ENCODE measurements at places on chromosomes 11 and 22.

GRCh38 chr22:41917903-41918791, 3.3 kb upstream of the SHISA8 start:
- DNase-seq, result peak; percentile 69

GRCh38 chr11:104361975-104362374, 198.0 kb upstream of the PDGFD start:
- DNase-seq, result no peak

- no peak for DNase-seq
These were observed 569.3 kb downstream of the MIAT start for GRCh38 chr22:27226666-27227065.

DNA sequence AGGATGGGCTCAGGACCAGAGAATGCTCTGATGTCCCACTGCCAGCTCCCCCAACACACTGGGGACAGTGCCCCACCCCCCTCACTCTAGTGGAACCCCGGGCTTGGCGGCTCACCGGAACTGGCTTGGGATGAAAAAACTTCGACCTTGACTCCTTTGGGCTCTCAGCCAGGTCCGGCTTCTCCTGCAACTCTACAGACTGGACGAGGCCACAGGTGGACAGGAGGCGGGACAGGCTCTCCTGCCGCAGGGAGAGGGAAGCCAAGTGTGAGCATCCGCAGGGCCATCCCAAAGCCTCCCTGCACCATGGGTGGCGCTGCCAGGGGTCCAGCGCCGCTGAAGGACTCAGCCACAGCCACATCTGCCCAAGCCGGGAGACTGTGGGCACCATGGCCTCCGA, 3.7 kb downstream of the RRP7A start:
- no peak for DNase-seq

- no peak for DNase-seq
These were observed 11.6 kb downstream of the LMNTD2 start for GRCh38 chr11:548700-549603.

DNA sequence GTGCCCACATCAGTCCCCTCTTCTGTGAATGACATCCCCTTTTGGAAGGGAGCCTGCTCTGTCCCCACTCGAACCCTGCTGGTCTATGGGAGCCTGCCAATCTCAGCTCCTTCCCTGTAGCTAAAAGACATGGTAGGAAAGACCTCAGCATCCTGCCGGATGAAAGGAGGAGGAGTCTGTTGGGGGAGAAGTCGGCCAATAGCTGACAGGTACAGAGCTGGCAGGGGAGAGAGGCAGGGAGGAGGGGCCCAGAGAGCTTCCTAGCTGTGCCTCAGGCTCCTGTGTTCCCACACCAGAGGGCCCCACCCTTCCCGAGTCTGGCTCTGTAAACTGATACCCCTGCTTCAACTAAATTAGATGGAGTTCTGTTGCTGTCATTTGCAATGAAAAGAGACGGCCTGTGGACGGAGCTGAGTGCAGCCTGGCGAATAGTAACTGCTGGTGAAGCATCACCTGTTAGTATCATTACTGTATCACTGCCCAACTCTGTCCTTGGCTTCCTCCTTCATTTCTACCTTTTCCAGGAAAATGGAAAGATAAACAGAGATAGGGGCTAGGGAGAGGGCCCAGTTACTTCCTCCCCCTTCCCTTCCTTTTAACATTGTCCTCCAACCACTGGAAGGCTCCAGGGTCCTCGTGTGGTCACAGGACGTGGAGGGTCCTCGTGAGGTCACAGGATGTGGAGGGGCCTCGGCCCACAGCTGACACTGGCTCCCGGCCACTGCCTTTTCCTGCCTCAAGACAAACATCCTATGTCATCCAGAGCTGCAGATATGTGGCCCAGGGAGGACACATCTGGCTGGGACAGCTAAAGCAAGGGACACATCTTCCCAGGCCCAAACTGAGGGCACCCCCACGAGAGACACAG, 15.1 kb downstream of the FXYD6 start:
- no peak for DNase-seq

GRCh38 chr11:18394928-18395734, 768 bp downstream of the LDHA start:
- DNase-seq, result peak; percentile 6

DNA sequence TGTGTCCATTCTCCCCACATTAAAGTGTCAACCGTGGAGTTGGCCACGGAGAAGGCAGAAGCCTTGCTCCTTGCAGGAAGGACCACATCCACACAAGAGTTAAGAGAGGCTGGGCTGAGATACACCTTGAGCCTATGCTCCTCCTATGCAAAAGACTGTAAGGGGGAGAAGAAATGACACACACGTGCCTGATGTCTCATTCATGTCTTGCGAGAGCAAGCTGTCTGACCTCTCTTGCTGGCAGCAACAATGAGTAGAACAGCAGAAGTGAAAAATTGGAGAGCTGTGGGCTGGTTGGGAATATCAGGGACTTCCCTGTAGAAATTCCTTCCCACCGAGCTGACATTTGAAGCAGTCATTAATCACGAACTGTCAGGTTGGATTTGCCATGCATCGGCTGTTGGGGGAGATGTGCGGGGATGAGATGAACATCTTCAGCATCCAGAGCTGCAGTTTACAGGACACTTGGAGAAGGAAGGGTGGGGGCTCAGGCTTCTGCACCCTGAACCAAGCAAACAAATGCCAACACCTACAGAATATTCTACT, 139.3 kb downstream of the MYO18B start:
- DNase-seq, result no peak

DNA sequence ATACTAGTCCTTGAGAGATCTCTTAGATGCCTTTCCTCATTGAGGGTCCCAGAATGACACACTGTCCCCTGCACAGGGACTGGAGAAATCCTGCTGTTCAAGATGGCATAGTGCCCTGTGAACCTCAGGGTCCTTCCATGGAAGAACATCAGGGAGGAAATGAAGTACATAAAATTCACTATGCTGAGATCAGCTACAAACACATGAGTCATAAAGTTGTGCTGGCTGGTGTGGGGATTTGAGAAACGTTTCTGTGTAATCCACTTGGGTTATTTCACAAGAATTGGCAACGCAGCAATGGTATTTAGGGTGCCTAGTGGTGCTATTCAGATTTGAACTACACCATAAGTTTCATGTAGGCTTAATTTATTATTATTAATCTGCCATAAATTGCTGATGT, 174.4 kb downstream of the MAML2 start:
- no peak for DNase-seq

GRCh38 chr11:120169981-120170698, 32.2 kb upstream of the TRIM29 start:
- no peak for DNase-seq

DNA sequence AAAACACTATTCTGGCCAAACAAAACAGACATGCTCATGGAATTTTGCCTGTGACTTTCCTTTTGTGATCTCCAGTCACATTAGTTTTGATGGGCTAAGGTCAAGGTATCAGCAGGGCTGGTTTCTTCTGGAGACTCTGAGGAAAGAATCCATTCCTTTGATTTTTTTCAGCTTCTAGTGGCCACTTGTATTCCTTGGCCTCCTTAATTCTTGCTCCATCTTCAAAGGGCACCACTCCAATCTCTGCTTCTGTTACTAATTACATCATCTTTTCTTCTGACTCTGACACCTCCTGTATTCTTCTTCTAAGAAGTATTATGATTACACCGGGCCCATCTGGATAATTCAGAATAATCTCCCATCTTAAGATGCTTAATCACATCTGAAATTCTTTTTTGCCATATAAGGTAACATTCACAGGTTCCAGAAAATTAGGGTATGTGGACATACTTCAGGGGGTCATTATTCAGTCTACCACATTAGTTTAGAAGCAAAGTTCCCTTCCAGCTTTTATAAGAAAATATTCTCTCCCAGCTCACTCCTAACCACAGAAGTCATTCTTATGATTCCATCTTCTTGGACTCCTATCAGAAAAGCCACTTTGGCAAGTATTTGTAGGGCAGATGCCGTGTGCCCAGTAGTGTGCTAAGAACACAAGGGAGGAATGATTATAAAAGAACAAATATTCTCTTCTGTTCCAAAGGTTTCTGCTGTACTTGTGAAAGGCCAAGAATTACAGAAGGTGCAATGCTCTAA, 56.4 kb upstream of the FSHB start:
- no peak for DNase-seq

DNA sequence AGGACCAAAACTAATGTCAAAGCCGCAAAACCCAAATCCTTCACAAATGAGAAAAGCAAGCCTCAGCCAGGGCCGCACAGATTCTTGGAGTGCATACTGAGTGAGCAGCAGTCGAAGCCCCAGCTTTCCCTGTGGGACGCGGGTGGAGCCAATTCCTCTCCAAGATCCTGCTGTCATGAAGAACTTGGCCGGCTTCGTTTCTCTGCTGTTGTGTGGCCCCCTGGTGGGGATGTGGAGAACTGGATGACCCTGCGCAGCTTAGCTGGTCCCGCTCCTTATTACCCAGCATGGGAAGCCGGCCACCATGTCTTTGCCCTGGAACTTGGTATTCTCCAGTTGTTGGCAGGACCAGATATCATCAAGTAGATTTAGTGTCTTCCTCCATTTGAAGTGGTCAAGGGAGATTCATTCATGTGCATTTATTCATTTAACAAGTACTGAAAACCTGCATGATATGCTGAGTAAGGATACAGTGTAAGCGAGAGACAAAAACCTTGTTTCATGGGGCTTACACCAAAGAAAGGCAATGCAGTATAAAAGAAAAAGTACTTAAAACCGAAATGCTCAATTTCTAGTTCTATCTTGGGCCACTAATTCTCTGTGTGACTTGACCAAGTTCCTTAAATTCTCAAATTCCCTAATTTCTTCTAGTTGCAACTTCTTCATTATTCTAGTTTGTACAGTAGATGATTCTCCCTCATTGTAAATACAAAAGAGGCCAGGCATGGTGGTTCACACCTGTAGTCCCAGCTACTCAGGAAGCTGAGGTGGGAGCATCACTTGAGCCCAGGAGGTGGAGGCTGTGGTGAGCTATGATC, 56.7 kb upstream of the CRTAM start:
- peak; percentile 85 for DNase-seq

- no peak for DNase-seq
These were observed 148.9 kb downstream of the TBC1D22A start for GRCh38 chr22:46911346-46911745.

GRCh38 chr11:10743354-10744000, 7.6 kb upstream of the CTR9 start:
- DNase-seq, result peak; percentile 18

DNA sequence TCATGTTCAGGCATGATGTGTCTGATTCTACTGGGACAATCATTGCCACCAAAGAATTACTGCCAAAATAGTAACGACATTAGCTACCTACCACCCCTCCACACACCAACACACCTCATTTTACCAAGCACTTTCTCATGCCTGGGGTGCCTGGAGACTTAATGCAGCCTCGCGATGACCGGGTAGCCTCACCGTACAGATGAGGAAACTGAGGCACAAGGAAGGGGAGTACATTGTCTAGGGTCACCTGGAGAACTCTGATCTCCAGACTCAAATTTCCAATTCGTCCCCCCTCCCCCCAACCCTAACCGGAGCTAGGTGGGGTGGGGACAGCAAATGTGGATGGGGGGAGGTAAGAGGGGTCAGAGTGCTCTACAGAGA, 2.7 kb upstream of the RTN4RL2 start:
- no peak for DNase-seq

DNA sequence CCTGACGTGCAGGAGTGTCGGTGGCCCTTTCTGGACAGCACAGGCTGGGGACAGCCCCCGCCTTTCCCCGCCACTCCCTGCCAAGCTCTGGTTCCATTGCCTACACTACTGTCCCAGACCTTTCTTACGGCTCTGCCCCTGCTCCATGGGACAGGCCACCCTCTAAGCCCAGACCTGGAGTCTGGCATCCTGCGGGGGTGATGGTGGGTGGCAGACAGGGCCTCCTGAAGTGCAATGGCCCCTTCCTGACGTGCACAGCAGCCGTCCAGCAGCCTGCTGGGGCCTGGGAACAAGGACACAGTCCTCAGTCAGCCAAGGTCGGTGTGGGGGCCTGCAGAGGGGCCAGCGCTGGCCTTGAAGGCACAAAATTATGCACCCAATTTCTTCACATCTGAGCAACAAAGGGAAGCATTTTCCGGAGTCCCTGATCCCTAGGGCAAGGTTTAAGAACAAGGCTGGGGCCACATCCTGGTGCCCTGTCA, 79.7 kb upstream of the KCNQ1OT1 start:
- DNase-seq, result no peak

DNA sequence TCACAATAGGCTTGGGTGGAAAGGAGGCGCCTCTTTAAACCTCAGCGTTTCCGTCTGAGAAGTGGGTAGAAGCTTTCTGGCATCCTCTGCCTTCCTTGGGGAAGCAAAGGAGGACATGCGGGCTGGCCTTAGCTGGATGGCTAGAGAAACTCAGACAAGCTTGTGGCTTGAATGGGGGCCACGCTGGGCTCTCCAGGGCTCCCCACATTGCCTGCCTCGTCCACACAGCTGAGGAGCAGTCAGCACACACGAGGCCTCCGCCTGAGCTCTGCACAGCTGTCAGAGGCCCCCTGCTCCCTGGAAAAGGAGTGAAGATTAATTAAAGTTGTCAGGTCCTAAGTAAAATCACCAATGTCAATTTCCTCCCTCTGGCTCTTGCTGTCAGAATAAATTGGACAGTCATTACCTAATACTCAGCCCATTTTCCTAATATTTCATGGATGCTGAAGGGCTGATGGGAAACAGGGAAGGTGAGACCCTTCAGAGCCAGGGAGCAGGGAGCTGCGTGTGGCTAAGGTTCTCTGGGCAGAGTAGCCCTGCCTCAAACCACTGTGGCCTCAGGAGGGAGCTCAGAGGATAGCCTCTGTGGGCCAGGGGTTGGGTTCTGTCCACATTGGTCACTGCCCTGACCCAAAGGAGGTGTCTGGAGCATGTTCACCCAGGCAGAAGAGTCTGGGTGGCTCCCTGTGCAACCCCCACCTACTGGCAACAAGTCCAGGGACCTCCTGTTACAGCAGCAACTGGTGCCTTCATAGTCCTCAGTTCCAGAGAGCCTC, 118.3 kb upstream of the CD82 start:
- no peak for DNase-seq

- no peak for DNase-seq
These were observed 38.1 kb upstream of the CTTN start for GRCh38 chr11:70360211-70360610.

- DNase-seq, result no peak
These were observed 20.3 kb upstream of the YPEL1 start for GRCh38 chr22:21755851-21756284.

GRCh38 chr11:132343445-132344175, 973.2 kb downstream of the NTM start:
- no peak for DNase-seq

- DNase-seq, result no peak
These were observed 72.0 kb downstream of the CYTH4 start for GRCh38 chr22:37354261-37354660.

Measured in CD4-positive, alpha-beta T cell (primary cell).